ENCODE measurements at places on chromosomes 1 and 21.

- DNase-seq: no peak
Observed at GRCh38 chr1:244352156-244352830, 99.4 kb downstream of the ADSS2 start.

DNA sequence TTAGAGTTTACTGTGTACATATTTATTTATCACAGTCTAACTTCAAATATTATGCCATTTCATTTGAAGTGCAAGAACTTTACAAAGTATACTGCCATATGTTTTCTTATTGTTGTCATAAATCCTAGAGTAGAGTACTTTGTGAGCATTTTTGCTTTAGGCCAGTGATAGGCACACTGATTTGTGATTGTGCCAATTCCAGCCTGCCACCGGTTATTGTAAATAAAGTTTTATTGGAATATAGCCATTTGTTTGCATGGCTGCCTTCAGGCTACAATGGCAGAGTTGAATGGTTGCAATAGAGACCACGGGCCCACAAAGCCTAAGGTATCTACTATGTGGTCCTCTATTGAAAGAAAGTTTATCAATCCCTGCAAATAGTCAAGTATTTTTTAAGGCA, 175.8 kb upstream of the GALNT2 start:
- DNase-seq: no peak

- DNase-seq: no peak
Observed at GRCh38 chr1:42873670-42874069, 27.3 kb downstream of the ZNF691 start.

DNA sequence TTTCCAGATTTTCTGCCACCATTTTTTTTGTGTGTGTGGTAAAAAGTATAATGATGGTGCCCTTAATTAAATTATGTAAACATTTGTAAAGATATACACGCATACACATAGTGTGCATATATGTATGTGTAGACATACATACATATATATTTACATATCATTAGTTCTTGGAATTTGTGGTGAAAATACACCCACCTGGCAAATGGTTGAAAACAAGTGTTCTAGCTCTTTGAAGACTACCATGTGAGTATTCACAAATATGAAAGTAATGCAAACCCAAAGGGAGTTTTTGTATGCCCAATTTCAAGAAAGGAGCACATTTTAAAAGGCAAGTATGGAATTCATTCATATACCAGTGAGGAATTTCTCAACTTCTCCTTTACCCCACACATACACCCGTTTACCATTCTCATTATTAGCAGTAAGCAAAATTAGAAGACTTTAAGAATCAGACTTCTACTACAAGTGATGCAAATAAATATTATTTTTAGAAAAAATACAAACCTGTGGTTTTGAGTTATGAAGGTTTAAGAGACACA, 8.0 kb downstream of the RABGAP1L start:
- no peak for DNase-seq

DNA sequence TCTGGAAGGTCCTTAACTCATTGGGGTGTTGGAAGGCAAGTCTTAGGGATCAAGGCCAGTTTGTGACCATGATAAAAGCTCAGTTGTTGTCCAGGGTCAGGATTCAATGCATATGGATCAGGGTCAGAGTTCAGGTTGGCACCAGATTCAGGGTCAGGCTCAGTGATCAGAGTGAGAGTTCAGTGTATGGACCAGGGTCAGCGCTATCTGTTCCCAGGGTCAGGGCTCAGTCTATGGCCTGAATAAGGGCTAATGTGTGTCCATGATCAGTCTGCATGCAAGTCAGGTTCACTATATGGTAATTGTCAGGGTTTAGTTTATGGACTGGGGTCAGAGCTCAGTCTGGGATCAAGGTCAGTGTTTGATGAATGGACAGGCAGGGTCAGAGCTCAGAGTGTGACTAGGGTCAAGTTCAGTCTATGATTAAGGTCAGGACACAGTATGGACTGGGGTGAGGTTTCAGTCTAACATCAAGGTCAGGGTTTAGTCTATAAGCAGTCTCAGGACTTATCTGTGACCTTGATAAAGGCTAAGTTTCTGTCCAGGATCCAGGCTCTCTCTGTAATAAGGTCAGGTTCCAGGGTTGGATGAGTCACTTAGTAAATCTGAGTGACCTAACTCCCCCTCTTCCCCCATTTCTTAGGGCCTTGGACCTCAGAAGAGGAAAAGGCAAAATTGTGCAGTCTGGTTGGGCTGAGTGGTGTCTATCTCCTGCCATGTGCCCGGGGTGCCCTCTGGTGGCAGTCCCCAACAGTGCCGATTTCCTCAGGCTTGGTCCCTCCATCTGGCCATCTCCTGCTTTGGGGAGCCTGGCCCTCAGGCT, 23.8 kb downstream of the KNCN start:
- peak; percentile 89 for DNase-seq

DNA sequence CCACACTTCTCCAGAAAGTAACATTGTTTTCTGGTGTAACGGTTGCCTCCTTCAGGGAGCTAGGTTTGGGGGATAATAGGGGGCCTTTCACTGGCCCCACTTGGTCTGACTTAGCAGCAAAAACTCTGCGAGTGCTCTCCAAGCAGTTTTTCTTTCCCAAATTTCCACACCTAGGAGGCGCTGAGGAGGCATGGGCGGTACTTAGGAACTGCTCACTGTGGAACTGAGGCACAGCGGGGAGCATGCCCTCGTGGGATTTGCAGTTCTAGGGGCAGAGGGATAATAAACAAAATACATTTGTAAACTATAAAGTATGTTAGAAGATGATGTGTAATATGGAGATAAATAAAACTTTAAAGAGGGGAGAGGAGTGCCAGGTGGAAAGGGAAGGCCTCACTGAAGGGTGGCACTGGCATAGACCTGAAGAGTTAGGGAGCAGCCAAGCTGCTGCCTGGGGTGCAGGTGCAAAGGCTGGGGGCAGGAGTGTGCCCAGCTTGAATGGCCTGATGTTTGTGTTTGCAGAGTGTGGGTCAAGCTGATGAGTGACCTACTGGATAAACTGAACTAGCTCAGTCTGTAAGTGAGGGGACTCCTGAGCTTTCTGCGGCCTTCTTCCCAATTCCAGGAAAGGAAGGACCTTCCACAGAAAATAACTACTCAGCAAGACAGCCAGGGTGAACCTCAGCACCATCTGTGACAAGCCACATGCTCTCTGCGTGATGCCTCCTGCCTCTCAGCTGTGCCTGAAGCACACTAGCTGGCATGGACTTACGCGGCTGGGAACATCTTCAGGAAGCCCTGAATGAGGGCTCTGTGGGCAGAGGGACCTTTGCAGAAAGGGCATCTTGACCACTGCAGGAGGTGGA, 1.9 kb downstream of the EPHX1 start:
- peak; percentile 26 for DNase-seq

DNA sequence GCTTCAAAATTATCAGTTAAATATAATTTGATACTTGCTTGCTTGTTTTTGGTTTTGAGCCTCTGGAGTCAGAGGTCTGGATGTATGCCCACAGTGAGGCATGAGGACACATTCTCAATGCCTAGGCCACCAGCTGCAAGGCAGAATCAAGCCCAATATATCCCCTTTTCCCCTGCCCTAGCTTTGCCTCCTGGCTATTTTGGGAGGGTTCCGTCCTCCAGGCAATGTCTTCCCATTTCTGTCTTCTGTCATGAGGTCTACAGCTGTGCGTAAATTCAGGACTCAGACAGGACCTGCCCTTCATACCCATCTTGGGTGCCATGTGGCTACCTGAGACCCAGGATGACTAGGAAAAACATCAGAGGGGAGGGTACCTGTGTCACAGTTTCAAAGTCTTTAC, 19.2 kb downstream of the NRDC start:
- no peak for DNase-seq

DNA sequence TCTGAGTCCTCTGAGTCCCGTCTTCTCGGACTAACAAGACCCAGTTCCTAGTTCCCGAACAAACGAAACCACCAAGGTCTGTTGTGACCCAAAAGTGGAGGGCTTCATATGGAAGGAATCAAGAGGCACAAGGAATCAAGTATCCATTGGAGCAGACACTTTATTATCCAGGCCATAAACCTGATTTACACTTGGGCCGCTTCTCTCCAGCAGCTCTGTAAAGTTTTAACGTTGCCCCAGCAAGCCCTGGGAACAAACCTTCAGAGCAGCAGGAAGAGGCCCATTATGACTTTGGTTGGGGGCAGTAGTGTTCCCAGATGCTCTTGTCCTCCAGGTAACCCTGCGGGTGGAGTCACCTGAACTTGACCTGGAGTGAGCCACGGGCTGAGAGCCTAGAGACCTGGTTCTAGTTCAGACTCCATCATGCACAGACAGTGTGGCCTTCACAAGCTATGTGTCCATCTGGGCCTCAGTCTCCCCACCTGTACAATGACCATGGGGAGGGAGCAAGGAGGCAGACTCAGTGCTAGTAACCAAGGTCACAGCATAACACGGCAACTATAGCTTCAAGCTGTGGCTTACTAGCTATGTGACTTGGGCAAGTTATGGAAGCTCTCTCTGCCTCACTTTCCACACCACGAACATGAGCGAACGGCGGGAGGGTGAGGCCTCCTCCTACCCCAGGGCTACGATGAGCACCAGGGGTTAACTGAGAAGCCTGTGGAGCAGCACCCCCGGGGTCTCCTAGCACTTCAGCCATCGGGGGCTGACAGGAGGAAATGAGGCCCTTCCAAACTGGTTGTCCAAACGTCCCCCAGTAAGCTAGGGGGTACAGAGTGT, 95.7 kb downstream of the GLIS1 start:
- no peak for DNase-seq

DNA sequence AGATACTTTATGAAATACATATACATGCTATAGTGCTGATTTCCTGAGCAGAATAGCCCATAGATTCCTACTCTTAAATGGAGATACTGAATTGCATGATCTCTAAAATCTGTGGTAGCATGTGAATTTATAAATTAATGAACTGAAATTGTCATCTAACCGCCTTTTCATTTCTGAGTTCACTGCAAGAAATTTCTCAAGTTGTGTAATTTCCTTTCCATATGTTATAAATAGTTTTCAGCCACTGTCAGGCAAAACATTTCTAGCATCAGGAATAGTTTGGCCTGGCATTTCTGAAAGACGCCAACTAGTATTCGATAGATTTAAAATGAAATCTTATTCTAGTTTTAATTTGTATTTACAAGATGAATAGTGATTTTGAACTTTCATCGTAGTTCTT, 310.1 kb downstream of the USH2A start:
- no peak for DNase-seq

- DNase-seq: no peak
Observed at GRCh38 chr21:36887963-36888362, 78.5 kb downstream of the HLCS start.

DNA sequence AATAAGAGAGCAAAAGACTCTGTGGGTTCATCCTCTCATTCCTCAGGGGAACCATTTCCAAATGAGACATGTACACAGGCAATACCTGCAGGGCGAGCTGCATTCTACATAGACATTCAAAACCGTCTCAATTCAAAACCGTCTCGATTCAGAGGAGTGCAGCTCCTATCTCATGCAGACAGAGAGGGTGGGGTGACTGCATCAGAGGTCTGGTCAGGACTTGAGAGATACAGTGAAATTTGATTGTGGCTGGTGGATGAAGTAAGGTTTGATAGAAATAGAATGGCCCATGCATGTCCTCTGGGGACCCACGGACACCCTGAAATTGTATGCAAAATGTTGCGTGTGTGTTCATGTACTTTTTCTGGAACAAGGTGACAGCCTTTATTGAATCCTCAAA, 27.3 kb downstream of the TEX35 start:
- no peak for DNase-seq

GRCh38 chr21:22223385-22223784, 1225.2 kb downstream of the NCAM2 start:
- DNase-seq: no peak

DNA sequence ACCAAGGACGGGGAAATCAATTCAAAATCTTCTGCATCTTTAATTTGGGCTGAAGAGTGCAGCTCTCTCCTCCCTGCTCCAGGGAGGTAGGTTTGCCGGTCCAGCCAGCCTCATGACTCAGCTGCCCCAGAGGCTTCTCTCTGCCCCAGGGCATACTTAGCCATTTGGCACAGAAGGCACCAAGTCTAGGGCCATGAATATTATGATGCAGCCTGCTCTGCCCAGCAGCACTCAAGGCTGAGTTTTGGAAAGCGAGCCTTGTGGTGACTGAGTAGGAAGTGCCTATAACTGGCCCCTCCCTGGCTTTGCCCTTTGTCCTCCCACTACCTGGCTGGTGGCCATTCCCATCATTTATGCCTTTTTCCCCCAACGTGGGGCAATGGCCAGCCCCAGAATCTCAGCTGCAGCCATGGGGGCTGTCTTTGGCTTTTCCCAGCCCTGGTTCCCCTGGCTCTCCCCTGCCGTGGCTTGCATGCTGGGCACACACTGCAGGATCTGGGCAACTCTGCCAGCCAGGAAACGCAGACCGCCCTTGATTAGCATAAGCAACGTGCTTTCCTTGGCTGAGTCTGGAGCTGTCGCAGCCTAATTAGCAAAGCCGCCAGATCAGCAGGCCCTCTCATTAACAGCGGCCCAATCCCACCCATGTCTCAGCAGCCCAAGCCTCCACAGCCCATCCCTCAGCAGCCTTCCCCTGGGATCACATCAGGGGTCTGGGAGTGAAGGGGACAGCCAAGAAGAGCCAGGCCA, 258.6 kb upstream of the TMEM51 start:
- no peak for DNase-seq

DNA sequence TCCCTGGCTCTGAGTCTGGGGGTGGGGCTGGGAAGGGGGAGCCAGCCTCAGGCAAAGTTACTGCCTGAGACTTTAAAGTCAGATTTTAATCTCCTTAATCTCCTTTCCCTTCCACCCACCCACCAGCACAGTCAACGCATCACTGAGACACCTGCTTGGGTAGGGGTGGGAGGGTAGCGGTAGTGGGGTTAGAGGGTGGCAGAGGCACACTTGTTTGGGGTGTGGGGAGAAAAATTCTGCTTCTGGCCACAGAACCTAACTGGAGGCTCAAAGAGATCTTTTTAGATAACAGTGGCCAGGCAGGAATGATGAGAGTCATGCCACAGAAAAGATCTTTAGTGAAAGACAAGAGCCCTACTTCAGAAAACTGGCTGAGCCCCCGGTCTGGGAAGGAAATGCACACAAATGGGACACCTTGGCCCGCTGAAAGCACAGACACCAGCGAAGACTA, 44.1 kb downstream of the CD247 start:
- peak; percentile 24 for DNase-seq

GRCh38 chr1:201721082-201722049, 107.6 kb upstream of the IPO9 start:
- DNase-seq: peak; percentile 82

DNA sequence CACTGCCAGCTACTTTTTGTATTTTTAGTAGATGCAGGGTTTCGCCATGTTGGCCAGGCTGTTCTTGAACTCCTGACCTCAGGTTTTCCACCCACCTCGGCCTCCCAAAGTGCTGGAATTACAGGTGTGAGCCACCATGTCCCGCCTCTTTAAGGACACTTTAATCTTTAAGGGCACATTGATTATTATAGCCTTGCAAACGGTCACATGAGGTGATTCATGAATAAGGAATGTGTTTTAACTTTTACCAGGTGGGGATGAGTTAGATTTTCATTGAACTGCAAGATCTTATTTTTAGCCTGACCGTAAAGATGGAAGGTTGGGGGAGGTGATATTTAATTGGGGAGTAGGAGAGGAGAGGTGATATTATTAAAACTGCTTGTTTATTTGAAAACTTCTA, 61.9 kb downstream of the TBCE start:
- DNase-seq: no peak

- no peak for DNase-seq
Observed at GRCh38 chr1:65141394-65141793, 6.6 kb upstream of the AK4 start.

All from WERI-Rb-1 (cell line).